ENCODE measurements at places on chromosomes 11 and 22.

- no peak for DNase-seq
Observed at GRCh38 chr22:34966980-34967565, 98.9 kb upstream of the ISX start.

- DNase-seq, result no peak
Observed at GRCh38 chr11:64764040-64764611, 4.4 kb upstream of the PYGM start.

GRCh38 chr11:123351375-123351774, 78.7 kb upstream of the GRAMD1B start:
- no peak for DNase-seq

- no peak for DNase-seq
Observed at GRCh38 chr11:84866922-84867321, 760.2 kb downstream of the DLG2 start.

GRCh38 chr11:19101796-19102520, 15.0 kb upstream of the ZDHHC13 start:
- DNase-seq, result no peak

DNA sequence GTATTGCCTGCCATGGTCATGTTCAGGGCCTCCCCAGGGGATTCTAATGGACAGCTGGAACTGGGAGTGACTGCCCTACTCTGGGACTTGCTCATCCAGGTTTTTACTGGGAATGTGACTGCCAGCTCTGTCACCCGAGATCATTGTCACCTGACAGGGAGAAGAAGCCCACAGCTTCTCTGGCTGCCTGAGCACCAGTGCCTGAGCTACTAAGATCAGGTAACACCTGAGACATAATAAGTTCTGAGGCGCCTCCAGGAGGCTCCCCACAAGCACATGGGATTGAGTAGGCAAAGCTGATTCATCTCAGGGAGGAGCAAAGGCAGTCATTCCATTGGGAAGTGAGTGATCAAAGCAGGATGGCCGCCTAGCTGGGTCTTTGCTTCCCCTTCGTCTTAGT, 84.2 kb upstream of the GALNT18 start:
- no peak for DNase-seq

GRCh38 chr11:12704049-12704448, 29.8 kb downstream of the TEAD1 start:
- no peak for DNase-seq

Measured in GM12891 (cell line).